ENCODE measurements at places on chromosomes 1 and 21.

GRCh38 chr1:169105087-169105433 is 1.4 kb upstream of the ATP1B1 start:
- peaks cover 36% of the 10 kb centered on the region for H3K4me1 ChIP-seq
- peak overlapping the region; percentile 86 for H3K4me3 ChIP-seq
- H3K36me3 ChIP-seq = no peaks in the 10 kb centered on the region
- DNase-seq = no peak

GRCh38 chr1:63463248-63463647 is 59.8 kb downstream of the ITGB3BP start:
- no peaks in the 10 kb centered on the region for H3K36me3 ChIP-seq
- no peak overlapping the region for H3K4me3 ChIP-seq
- no peaks in the 10 kb centered on the region for H3K4me1 ChIP-seq
- no peaks in the 10 kb centered on the region for H3K27me3 ChIP-seq
- DNase-seq = no peak

DNA sequence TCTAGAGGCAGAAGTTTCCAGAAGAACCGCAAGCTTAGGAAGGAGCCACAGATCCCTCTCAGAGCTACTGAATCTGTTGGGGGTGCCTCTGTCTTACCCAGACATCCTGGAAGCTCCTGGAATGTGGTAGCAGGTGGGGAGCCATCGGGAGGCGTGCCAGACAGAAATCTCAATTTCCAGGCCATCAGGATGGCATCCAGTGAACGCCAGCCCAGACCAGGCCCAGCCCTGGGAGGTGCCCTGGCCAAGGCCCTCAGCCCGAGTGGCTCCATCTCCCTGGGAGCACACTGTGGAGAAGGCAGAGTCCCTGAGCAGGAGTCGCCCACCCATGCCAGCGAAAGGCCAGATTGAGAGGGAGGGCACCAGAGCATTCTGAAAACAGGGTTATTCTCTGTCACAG is 2.5 kb downstream of the ABCA4 start:
- no peaks in the 10 kb centered on the region for H3K36me3 ChIP-seq
- H3K4me1 ChIP-seq = peaks cover 36% of the 10 kb centered on the region
- peak overlapping the region; percentile 6 for H3K27ac ChIP-seq
- no peak for DNase-seq
- no peaks in the 10 kb centered on the region for H3K27me3 ChIP-seq
- H3K4me3 ChIP-seq = no peak overlapping the region

GRCh38 chr21:37673801-37674575 is 242.3 kb downstream of the KCNJ6 start:
- peaks cover 4% of the 10 kb centered on the region for H3K4me1 ChIP-seq
- H3K27me3 ChIP-seq = no peaks in the 10 kb centered on the region
- no peak for DNase-seq
- H3K4me3 ChIP-seq = no peak overlapping the region
- no peak overlapping the region for H3K27ac ChIP-seq
- H3K36me3 ChIP-seq = no peaks in the 10 kb centered on the region

- H3K27ac ChIP-seq = no peak overlapping the region
- no peak overlapping the region for H3K4me3 ChIP-seq
- no peaks in the 10 kb centered on the region for H3K27me3 ChIP-seq
- peaks cover 8% of the 10 kb centered on the region for H3K4me1 ChIP-seq
- H3K36me3 ChIP-seq = peaks cover 5% of the 10 kb centered on the region
Observed at GRCh38 chr21:37829447-37829846, 86.8 kb downstream of the KCNJ6 start.

DNA sequence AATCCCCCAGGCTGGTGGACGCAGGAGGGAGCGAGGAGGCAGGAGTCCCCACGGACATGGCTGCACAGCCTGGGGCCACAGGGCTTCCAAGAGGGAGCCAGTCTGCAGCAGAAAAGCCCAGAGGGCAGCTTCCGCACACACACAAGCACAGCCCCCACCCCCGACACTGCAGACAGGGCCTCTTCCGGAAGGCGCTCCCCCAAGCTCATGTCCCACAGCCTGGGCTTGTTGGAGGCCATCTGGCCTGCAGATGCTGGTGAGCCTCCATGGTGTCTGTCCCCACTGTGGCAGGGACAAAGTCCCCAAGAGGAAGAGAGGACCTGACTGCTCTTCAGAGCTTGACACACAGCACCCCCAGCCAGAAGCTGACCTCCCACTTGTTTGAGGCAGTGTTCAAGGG is 13.4 kb upstream of the KIAA1614 start:
- H3K4me1 ChIP-seq = peaks cover 15% of the 10 kb centered on the region
- no peak for DNase-seq
- no peaks in the 10 kb centered on the region for H3K27me3 ChIP-seq
- no peak overlapping the region for H3K27ac ChIP-seq
- no peak overlapping the region for H3K4me3 ChIP-seq
- H3K36me3 ChIP-seq = no peaks in the 10 kb centered on the region

DNA sequence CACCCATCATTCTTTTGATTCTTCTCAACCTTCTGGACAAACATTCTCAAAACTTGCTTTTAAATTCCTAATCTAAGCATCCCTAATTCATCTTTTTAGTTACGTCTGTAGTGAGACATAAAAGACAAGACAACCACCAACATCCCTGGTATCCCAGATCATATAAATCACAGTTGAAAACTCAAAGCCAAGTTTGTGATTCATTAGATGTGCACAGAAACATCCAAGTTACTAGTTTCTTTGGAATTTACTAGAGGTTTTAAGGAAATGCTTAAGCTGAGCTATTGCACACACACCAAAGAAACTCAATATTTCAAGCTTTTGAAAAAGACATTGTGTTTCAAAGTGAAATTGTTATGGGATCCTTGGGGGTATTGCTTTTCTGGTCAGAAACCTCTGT is 47.6 kb downstream of the ATP6V1G3 start:
- H3K27me3 ChIP-seq = no peaks in the 10 kb centered on the region
- no peaks in the 10 kb centered on the region for H3K4me1 ChIP-seq
- H3K27ac ChIP-seq = no peak overlapping the region
- no peak for DNase-seq
- H3K4me3 ChIP-seq = no peak overlapping the region

GRCh38 chr1:54809496-54810074 is 8.5 kb upstream of the TTC22 start:
- H3K4me1 ChIP-seq = peaks cover 7% of the 10 kb centered on the region
- H3K27me3 ChIP-seq = no peaks in the 10 kb centered on the region
- no peak for DNase-seq

- H3K4me3 ChIP-seq = no peak overlapping the region
- no peak for DNase-seq
- H3K36me3 ChIP-seq = no peaks in the 10 kb centered on the region
- H3K27ac ChIP-seq = no peak overlapping the region
- no peaks in the 10 kb centered on the region for H3K27me3 ChIP-seq
Observed at GRCh38 chr1:243970077-243970476, 81.0 kb upstream of the ZBTB18 start.

GRCh38 chr21:29313662-29314408 is 15.1 kb downstream of the BACH1 start:
- no peaks in the 10 kb centered on the region for H3K36me3 ChIP-seq
- DNase-seq = no peak
- no peak overlapping the region for H3K27ac ChIP-seq
- H3K4me1 ChIP-seq = no peaks in the 10 kb centered on the region
- H3K4me3 ChIP-seq = no peak overlapping the region

DNA sequence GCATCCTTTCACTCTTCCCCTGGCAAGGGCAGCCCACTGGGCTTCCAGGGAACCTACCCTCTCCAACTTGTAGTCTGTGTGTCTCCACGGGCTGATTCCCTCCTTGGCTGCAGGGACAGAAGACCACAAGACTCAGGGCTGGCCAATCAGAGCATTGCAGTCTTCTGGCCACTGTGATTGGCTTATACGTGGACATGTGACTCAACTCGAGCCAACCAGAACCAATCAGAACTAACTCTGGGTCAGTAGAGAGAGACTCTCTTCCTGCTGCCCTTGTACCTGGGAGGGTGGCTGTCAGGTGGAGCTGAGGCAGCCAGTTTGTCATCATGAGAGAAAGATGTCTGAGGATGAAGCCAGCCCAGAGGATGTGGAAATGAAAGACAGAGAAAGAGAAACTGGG is 64.0 kb downstream of the DHRS3 start:
- H3K27ac ChIP-seq = peak overlapping the region; percentile 78
- no peaks in the 10 kb centered on the region for H3K27me3 ChIP-seq
- DNase-seq = no peak
- peaks cover 70% of the 10 kb centered on the region for H3K4me1 ChIP-seq
- no peaks in the 10 kb centered on the region for H3K36me3 ChIP-seq
- H3K4me3 ChIP-seq = no peak overlapping the region

- no peaks in the 10 kb centered on the region for H3K36me3 ChIP-seq
- no peak for DNase-seq
- no peaks in the 10 kb centered on the region for H3K27me3 ChIP-seq
- no peak overlapping the region for H3K4me3 ChIP-seq
Observed at GRCh38 chr1:101147381-101147780, 89.4 kb upstream of the S1PR1 start.

DNA sequence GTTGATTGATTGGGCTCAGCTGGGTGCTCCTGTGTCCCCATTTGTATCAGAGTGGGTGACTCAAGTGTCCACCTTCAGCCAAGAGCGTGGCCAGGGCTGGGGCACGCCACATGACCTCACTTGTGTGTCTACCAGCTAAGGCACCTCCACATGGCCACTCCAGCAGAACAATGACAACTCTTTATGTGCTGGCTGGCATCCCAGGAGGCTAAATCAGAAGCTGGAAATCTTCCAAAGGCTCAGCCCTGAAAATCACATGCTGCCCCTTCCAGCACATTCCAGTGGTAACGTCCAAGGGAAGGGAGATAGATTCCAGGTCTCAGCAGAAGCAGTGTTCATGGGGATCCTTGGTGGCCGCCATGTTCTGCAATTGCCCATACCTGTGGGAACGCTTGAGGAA is 585.5 kb downstream of the AJAP1 start:
- DNase-seq = peak; percentile 55
- H3K27me3 ChIP-seq = peaks cover 2% of the 10 kb centered on the region

GRCh38 chr1:84086189-84086588 is 57.9 kb upstream of the PRKACB start:
- no peak overlapping the region for H3K4me3 ChIP-seq
- no peak for DNase-seq
- no peaks in the 10 kb centered on the region for H3K27me3 ChIP-seq
- no peaks in the 10 kb centered on the region for H3K4me1 ChIP-seq
- H3K36me3 ChIP-seq = peaks cover 5% of the 10 kb centered on the region
- H3K27ac ChIP-seq = no peak overlapping the region

GRCh38 chr21:19767546-19767945 is 1230.7 kb upstream of the NCAM2 start:
- H3K4me1 ChIP-seq = no peaks in the 10 kb centered on the region
- no peak overlapping the region for H3K27ac ChIP-seq
- DNase-seq = no peak

- H3K4me1 ChIP-seq = no peaks in the 10 kb centered on the region
- no peak overlapping the region for H3K27ac ChIP-seq
- no peaks in the 10 kb centered on the region for H3K36me3 ChIP-seq
- no peak for DNase-seq
- no peaks in the 10 kb centered on the region for H3K27me3 ChIP-seq
Observed at GRCh38 chr1:191255354-191256054, 777.8 kb upstream of the BRINP3 start.

DNA sequence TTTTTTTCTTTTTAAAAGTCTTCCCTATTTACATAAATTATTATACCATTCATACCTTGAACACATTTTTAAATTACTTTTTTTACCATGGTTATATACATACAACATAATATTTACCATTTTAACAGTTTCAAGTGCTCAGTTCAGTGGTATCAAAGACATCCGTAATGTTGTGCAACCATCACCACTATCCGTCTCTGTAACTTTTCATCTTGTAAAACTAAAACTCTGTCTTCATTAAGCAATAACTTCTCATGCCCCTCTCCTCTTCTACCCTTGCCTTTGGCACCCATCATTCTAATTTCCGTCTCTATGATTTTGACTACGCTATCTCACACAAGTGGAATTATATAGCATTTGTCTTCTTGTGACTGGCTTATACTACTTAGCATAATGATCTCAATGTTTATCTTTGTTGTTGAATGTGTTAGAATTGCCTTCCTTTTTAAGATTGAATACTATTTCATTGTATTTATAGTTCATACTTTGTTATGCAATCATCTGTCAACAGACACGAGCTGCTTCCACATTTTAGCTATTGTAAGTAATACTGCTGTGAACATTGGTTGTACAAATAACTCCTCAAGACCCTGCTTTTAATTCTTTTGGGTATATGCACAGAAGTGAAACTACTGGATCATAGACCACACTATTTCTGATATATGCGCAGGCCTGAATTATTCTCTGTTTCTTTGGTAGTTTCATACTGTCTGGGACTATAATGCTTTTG is 689.5 kb upstream of the NCAM2 start:
- no peak overlapping the region for H3K27ac ChIP-seq
- no peaks in the 10 kb centered on the region for H3K36me3 ChIP-seq
- no peak overlapping the region for H3K4me3 ChIP-seq
- no peaks in the 10 kb centered on the region for H3K27me3 ChIP-seq

DNA sequence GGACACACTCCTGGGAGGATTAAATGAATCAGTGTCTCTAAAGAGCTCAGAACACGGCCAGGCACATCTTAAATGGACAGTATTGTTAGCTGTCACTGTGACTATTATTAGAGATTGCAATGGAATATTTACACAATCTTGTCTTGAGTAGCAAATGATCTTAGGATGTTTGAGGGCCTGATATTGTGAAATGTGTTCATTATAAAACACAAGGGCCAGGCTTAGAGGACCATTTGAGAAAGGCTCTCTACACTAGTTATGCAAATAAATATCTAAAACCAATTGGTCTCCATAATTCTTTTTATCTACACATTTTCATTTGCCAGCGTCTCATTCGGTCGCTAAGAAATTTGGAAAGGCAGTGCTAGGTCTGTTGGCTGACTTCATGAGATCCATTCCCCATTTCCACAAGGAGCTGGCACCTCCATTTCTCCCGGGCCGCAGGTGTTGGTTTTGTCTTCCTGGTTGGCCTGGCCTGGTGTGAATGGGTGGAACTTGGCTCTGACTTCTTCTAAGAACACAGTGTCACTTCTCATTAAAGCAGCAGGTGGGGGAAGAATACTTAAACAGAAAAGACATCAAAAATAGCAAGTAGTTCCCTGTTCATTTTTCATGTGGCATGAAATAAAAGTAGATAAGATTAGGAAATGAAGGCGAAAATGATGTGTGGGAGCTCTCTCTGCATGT is 56.0 kb upstream of the PLXNA2 start:
- H3K4me1 ChIP-seq = no peaks in the 10 kb centered on the region
- H3K36me3 ChIP-seq = no peaks in the 10 kb centered on the region
- no peak overlapping the region for H3K4me3 ChIP-seq
- DNase-seq = no peak
- H3K27ac ChIP-seq = no peak overlapping the region
- H3K27me3 ChIP-seq = no peaks in the 10 kb centered on the region

Data from spinal cord (tissue), 10 donors.